ENCODE measurements at places on chromosomes 7 and 10.

- no peak for DNase-seq
These were observed 484.2 kb upstream of the CELF2 start for GRCh38 chr10:10533437-10533836.

DNA sequence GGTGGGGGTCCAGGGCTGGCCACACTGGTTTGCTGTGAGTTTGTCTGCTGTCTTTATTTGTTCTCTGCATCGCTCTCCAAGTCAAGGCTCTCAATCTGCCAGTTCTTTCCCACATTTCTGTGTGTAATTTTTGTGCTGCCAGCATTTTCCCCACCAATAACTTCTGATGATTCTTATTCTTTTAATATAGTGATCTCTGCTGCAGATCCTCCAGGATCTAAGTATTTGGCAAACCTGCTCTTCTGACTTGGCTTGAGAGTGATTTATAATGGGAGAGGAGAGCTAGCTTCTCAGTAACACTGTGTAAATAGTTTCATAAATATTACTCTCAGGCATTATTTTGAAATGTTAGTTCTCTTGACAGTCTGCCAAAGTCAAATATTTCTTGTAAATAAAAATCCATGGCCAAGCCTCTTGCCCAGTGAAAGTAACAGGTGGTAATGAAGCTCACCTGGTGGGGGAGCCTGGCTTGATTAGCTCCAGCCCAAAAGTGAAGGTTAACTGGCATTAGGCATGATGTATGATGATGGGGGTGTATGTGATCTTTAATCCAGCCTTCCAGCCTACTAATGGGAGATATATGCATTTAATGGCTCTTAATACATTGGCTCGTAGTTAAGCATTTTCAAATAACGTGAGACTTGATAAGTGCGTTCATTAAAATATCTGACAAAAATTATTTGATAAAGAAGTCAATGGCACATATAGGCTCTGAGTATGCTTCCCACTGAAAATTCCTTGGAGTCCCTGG, 1055.9 kb downstream of the KCNMA1 start:
- DNase-seq, result peak; percentile 37

- no peak for DNase-seq
These were observed 9.4 kb upstream of the PIP4K2A start for GRCh38 chr10:22723783-22724182.

GRCh38 chr7:99253369-99253768, 19.3 kb upstream of the MYH16 start:
- no peak for DNase-seq

GRCh38 chr7:77438131-77438530, 22.0 kb upstream of the GSAP start:
- DNase-seq, result no peak

GRCh38 chr10:3995302-3996210, 210.5 kb upstream of the KLF6 start:
- no peak for DNase-seq

DNA sequence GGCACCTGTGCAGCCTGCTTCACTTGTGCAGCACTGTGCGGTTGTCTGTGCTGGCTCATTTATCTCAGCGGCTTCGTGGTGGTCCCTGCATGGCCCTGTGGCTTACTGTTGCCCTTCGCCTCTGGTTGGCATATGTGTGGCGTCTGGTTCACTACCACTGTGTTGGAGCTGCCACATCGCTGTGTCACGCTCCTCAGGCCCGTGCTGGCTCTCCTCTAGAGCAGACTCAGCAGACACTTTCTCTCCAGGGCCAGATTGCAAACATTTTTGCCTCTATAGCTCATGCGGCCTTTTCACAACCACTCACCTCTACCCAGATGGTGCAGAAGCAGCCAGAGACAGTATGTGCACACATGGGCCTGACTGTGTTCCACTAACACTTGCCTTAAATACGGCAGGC, 37.9 kb downstream of the PPP2R2D start:
- DNase-seq, result no peak

GRCh38 chr10:47301833-47302232, 1.8 kb downstream of the GDF10 start:
- DNase-seq, result no peak

GRCh38 chr7:14854471-14854870, 48.1 kb downstream of the DGKB start:
- no peak for DNase-seq

GRCh38 chr7:26308551-26308950, 16.9 kb downstream of the SNX10 start:
- no peak for DNase-seq

GRCh38 chr10:70455213-70455630, 13.7 kb upstream of the NODAL start:
- no peak for DNase-seq

DNA sequence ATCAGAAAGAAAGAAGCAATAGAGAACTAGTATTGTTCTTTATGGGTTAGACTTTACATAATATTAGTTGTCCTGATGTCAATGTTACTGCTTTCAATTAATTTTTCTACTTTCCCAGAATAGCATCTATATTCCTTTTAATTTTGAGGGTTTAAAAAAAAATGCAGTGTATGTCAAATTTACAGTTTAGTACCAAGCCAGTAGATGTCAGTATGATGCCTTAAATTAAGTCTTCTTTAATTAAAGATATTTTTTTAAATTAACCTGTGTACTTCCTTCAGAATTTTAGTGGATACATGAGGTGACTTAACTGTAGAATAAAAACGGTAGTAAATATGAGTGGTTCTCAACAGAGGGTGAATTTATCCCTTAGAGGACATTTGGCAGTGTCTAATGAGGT, 35.2 kb upstream of the STOX1 start:
- DNase-seq, result no peak

DNA sequence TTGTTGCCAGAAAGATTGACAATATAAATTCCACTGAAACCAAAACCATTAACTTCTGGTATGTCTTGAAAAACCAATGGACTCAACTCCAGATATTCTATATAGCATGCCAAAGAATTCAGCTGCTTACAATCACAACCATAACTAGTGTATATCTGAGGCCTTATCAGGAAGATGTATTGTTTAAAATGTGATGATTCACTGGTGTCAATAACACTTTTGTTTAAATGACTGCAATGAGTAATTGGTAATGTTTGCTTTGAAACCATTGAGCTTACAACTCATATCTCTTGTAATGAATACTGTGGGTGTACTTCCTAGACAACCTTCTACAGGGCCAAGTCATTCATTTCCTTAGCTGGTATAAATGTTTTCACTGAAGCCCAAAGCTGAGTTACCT, 727.9 kb upstream of the KCND2 start:
- no peak for DNase-seq

DNA sequence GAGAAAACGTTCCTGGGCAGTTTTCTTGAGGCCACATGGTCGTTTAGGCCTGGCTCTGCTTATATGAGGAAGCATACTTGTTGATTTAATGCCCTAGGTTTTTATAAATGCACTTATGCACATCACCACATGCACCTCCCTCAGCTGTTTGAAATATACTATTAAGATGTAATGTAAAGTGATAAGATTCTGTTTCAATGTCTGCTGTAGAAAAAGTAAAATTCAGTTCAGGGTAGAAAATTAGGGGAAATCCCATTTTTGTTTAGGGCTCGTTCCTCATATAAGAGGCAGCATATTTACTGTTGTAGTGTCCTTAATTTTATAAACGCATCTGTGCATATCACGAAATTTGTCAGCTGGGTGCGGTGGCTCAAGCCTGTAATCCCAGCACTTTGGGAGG, 7.8 kb upstream of the CAMK1D start:
- DNase-seq, result no peak

DNA sequence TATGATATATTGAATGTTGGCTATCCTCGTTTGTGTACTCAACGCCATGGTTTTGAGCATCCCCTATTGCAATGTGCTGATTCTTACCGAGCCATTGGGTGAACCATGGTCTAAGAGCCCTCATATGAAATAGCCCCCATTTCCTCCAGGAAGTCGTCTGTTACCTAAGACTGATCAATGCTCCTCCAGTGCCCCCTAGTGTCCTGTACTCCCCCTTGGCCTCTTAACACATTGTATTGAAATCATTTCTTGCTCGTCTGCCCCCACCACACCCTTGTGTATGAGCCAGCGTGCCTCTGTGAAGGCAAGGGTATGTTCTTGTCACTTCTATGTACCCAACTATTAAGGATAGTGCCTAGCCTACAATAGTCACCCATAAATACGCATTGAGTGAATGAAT, 11.2 kb upstream of the SLC35B4 start:
- DNase-seq, result no peak

GRCh38 chr10:70268376-70268775, 15.4 kb downstream of the NPFFR1 start:
- DNase-seq, result no peak

GRCh38 chr7:148967032-148967372, 61.3 kb downstream of the PDIA4 start:
- no peak for DNase-seq

GRCh38 chr10:75013007-75013406, 98.4 kb upstream of the SAMD8 start:
- DNase-seq, result no peak

GRCh38 chr7:65441010-65441409, 67.4 kb downstream of the ZNF92 start:
- no peak for DNase-seq

Measured in NCI-H446 treated with DMSO at 0.1 percent for 48 hours (cell line).